ENCODE measurements at places on chromosomes 4 and X. TPM values are rescaled to one million over a fixed set of nuclear protein-coding genes. Genes with fewer than 3 reads are reported as not detected.

- no peak for DNase-seq
Measured at GRCh38 chr4:123674762-123675465, 278.3 kb downstream of the SPRY1 start.

DNA sequence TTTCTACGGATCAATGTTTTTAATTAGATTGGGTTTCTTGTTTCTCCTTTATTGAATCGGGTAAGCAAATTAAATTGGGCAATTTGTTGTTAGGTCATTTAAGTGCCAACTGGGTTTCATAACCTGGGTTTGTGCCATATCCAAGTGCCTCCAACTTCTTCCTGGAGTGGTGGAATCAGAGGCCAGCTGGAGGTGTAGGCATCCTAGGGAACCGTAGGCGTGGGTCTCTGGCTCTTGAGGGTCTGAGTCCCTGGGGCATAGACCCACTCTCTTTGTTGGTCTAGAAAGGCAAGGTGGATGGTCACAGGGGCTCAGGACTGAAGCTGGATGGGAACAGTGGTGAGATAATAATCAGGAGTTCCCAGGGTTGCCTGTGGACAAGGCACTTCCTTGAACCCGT is 18.3 kb downstream of the CNGA2 start:
- no peak for DNase-seq

DNA sequence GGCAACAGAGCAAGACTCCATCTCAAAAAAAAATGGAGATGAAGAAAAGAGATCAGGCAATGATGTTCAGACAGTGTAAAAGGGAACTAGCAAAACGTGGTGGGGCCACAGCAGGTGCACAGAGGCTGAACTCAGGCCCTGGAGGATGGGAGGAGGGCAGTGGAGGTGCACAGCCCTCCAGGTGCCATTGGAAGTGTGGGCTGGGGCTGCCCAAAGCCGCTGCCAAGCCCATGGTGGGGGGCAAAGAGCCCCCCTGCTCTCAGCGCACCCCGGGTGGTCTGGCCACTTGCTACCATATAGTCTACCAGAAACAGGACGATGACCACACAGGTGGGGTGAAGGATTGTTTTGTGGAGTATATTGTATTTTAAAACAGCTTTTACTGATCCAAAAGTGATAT is 7.1 kb downstream of the TMEM271 start:
- no peak for DNase-seq

DNA sequence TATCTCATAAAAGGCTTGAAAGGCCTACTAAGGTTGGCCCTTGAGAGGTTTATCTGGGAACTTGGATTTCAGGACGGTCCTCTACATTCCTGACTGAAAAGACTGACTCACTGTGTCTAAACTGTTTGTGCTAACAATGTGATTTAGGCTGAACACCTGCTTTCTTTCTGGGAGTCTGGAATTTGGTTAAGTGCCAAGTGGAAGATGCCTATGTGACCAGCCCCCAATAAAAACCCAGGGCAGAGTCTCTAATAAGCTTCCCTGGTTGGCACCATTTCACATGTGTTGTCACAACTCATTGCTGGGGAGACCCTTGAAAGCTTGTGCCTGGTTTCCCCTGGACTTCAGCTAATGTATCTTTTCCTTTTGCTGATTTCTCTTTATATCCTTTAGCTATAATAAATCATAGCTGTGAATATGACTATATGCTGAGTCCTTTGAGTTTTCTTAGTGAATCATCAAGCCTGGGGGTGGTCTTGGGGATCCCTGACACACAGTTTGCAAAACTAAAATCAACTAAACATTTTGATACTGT is 55.1 kb downstream of the GPR82 start:
- no peak for DNase-seq

- no peak for DNase-seq
Measured at GRCh38 chrX:41720125-41720779, 3.7 kb upstream of the GPR82 start.

GRCh38 chr4:54607521-54607920 is 50.2 kb upstream of the KIT start:
- no peak for DNase-seq

GRCh38 chrX:100743009-100743607 is 11.2 kb upstream of the SYTL4 start:
- no peak for DNase-seq

DNA sequence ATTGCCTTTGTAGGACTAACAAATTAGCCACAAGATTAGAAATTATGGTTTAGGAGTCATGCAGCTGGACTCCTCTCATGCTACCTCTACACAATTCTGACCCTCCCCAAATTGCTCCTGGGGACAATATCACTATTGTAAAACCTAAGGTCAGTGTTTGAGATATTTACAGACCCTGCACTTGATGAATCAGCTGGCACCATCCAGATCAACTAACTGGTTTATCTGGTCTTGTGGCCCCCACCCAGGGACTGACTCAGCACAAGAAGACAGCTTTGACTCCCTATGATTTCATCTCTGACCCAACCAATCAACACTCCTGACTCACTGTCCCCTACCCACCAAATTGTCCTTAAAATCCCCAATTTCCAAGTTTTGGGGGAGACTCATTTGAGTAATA is 192.4 kb downstream of the STPG2 start:
- DNase-seq = no peak

GRCh38 chr4:51943221-51943620 is 76.9 kb downstream of the LRRC66 start:
- DNase-seq = no peak

DNA sequence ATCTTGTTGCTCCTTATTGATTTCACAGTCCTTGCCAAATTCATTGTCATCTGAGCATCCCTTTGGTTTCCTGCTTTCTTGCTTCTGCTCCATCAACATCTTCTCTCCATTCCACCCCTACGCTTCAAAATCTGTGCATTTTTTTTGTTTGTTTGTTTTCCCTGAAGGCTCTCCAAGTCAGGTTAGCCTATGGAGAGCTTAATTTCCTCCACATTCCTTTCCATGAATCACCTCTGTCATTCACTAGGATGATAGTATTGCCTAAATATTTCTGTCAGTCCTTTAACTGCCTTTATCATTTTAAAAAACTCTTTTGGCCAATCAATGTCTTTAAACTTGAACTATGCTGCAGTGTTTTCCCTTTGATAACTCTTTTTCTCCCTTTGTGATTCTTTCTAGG is 67.7 kb downstream of the PPARGC1A start:
- DNase-seq = no peak

GRCh38 chr4:36237366-36238313 is 6.7 kb downstream of the ARAP2 start:
- DNase-seq = no peak

DNA sequence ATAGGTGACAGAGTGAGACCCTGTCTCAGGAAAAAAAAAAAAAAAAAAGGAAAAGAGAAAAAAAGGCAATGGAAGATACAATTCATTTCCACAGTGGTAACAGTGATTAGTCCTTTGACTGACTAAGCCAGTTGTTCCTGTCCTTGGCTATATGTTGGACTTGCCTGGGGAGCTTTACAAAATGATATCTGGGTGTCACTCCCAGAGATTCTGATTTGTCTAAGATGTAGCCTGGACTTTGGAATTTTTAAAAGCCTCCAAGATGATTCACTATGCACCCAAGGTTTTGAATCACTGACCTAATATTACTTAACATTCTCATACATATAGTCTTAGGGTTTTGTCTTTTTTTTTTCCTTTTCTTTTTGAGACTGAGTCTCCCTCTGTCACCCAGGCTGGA is 16.9 kb downstream of the HELQ start:
- DNase-seq = no peak

DNA sequence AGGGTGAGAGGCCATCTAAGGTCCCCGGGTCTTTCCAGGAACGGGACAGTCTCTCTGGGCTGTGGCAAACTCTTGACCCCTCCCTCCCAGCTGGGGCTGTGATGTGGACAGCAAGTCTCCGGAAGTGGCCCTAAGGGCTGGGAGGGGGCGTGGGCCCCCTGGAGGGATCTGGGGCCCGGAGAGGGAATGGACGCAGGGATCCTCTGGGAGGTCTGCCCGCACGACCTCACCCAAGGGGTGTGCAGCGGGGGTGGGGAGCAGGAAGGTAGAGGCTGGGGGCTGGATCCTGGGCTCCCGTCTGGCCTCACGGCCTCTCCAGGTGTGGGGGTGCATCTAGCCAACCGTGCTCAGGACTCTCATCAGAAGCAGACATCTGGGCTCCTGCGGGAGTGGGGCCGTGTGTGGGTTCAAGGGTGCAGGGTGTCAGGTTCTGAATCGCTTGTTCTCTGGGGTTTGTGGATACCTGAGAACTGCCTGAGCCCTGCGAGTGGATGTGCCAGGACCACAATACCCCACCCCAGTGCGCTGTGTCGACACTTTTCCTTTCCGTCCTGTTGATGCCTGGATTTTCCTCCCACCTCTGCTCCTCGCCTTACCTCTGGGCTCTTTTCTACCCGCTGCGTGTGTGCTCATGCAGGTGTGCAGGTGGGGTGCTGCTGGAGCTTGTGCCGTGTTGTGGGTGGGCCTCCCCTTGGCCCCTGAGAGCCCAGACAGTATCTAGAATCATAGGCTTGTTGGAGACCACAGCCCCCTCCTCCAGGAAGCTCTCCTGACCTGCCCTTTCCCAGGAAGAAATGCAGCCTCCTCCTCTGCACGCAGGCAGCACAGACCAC is 915 bp downstream of the CPZ start:
- no peak for DNase-seq

DNA sequence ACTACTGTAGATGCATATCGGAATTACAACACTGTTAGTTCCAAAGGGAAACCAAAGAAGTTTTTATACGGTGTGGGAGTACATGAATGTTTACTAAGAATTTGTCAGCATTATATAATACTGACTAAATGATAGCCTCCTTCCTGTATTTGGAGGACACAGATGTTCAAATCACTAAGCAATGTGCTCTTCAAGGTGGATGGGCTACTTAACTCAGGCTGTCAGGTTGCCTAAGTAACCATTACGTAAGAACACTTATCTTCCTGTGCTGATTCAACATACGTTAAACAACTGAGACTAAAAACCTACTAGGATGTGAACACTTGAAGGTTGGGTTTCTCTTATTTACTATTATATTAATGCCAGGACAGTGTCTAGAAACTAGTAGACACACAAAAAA is 81.9 kb upstream of the HPGD start:
- DNase-seq = no peak

GRCh38 chrX:19827088-19827487 is 60.3 kb downstream of the SH3KBP1 start:
- no peak for DNase-seq

DNA sequence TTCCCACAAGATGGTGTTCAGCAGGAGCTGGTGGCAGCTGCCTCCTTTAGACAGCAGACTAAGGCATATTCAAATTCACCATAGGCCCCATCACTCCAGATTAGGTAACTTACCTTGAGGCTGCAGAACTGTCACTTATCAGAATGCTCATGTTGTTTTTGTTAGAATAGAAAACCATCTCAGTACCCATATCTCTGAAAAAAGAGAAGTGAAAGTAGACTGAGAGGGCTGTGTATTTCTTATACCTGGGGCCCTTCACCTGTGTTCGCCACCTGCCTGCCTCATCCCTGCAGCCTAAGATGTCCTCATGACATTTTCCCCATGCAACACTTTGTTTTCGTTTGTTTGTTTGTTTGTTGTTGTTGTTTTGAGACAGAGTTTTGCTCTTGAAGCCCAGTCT is 32.9 kb upstream of the SPRY1 start:
- DNase-seq = no peak

- no peak for DNase-seq
Measured at GRCh38 chr4:15989424-15989823, 26.4 kb upstream of the FGFBP2 start.

- no peak for DNase-seq
Measured at GRCh38 chrX:152170621-152171020, 32.2 kb upstream of the MAGEA10 start.

GRCh38 chr4:2833671-2834000 is 10.0 kb upstream of the ADD1 start:
- no peak for DNase-seq

GRCh38 chr4:188975271-188975670 is 836.0 kb downstream of the TRIML1 start:
- DNase-seq = no peak

GRCh38 chrX:69705818-69706217 is 89.9 kb downstream of the EDA start:
- DNase-seq = no peak

GRCh38 chr4:99648321-99648720 is 9.3 kb downstream of the C4orf54 start:
- DNase-seq = no peak

DNA sequence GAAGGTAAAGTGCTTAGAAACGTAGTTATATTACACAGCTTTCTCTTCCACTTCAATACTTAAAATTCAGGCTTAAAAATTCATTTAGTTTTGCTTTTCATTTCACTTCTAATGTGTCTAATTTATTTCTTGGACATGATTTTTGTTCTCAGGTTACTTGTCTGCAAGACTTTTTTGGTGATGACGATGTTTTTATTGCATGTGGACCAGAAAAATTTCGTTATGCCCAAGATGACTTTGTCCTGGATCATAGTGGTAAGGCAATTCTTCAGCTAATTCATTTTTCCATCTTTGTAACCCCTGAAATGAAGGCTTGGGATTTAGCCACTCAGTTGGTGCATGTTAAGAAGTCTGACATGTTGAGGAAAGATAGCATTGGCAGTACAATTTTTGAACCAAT is 114.7 kb downstream of the DCLK2 start:
- no peak for DNase-seq

- DNase-seq = no peak
Measured at GRCh38 chrX:292900-293897, 12.0 kb downstream of the PLCXD1 start.

- DNase-seq = no peak
Measured at GRCh38 chr4:143262838-143263237, 73.8 kb upstream of the GAB1 start.

DNA sequence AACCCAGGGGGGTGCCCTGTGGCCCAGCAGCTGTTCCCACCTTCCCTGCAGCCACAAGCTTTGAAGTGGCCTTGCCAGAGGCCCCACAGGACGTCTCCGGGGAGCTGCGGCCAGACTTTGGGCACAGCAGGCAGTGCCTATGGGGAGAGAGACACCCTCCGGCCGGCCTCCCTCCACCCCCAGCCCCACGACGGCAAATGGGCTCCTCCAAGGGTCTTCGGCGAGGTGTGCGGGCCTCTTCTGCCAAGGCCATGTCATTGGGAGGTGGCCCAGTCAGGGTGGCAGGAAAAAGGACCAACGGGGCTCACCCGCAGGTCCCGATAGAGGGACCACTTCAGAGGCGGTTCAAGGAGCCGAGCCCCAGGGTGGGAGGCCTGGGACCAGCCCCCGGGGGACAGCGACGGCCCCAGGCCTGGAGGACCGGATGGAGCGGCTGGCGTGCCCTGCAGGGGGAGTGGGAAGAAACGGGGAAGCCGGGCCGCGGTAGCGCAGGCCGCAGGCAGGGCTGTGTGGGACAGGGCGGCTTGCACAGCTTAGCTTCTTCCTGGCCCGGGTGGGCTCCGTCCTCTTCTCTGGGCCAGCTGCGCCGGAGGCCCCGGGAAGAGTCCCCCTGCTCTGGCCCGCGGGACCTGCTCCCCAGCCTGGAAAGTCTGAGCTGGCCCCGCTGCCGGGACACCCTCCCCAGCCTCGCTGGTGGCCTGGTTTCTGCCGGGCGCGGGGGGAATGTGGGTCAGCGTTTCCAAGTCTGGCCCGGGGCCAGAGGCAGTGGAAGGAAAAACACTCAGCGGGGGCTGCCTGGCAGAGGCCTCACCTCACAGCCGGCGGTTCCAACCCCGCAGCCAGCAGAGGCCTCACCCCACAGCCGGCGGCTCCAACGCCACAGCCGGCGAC is 21.9 kb upstream of the SPON2 start:
- DNase-seq = no peak

Gene NRK
- total RNA-seq = 2.5 TPM

Gene KLB
- total RNA-seq = not detected

Gene CT47B1
- not detected for total RNA-seq

Gene GAGE13
- total RNA-seq = not detected

Gene H2BW2
- total RNA-seq = not detected

Gene FAM149A
- total RNA-seq = 0.40 TPM

Gene COX7B2
- not detected for total RNA-seq

Gene PAK3
- 1.5 TPM for total RNA-seq
